ENCODE measurements at places on chromosomes 5 and 9. TPM values are rescaled to one million over a fixed set of nuclear protein-coding genes. Genes with fewer than 3 reads are reported as not detected.

- DNase-seq: peak; percentile 67
Measured at GRCh38 chr5:112921026-112921832, 798 bp downstream of the REEP5 start.

DNA sequence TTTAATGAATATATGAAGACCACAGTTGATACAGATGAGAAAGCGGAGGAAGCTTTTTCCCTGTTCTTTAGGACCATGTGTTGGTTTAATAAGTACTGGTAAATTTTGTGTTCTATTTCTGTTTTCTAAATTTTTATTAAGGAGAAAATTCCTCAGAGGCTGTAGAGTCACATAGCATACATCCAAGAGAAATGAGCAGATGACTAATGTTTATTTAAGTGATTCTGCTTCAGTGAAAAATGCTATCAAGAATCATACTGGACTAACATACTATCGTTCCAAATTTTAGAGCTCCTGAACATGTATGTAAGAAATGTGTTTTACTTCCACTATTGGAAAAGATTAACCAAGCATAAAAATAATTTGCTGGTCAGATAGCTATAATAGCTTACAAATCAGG is 115.0 kb downstream of the KIAA1958 start:
- DNase-seq: no peak

GRCh38 chr5:71699751-71700150 is 19.3 kb upstream of the CARTPT start:
- DNase-seq: no peak

DNA sequence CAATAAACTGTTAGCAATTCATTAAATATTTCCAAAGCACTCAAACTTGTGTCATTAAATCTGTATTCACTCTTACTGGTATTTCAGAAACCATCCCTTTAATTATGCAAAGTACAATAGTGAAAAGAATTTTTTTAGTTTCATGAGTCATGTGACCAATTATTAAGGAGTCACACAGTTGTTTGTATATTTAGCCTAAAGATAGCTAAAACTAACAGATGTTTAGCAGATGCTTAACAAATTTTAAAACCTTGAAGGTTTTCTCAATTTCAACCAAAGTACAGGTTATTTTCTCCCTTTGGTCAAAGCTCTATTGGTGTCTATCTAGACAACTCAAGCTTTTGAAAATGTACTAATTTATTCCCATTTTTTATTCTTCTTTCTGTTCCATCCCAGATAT is 44.1 kb downstream of the PJA2 start:
- DNase-seq: no peak

- DNase-seq: no peak
Measured at GRCh38 chr9:124839612-124840299, 13.5 kb upstream of the WDR38 start.

DNA sequence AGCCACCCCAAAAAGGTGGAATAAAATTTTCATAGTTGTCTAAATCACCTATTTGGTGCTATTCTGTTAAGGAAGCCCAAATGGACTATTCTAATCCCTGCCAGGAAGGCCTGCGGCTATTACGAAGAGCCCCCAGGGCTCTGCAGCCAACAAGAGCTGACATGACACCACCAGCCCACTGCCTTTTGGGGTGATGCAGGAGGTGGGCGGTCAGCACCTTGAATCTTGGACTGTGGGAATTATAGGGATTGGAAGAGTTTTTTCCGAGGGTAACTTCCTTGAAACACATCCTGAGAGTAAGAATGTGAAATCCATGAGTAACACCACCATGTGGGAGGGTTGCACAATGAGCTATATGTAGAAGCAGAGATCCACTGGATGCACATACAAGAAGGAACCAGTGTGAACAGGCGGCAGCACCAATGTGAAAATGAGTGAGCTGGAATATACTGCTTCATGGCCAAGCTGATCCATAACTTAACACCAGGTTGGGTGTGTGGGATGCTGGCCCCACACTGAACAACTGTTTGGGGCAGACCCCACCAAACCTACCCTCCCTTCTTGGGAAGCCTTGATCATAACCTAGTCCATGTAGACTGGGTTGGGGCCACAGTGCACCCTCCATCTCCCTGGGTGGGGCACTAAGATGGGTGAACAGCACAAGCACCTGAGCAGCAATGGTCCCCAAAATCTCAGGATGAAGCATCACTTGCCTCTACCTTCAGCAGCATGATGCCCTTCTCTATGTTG is 239.0 kb downstream of the FSTL4 start:
- DNase-seq: no peak

GRCh38 chr9:89433826-89434225 is 64.1 kb downstream of the SEMA4D start:
- DNase-seq: peak; percentile 47

ZFP2 gene
- not detected for total RNA-seq

PCDHA10 gene
- 0.02 TPM for total RNA-seq

SLC4A9 gene
- not detected for total RNA-seq

TMEM171 gene
- total RNA-seq: 10.7 TPM

ANKRD34B gene
- total RNA-seq: not detected

SPATA31D4 gene
- not detected for total RNA-seq

PHAX gene
- 75.1 TPM for total RNA-seq

Measured in H4 (cell line).